ENCODE measurements at places on chromosomes 11 and 22. TPM values are rescaled to one million over a fixed set of nuclear protein-coding genes. Genes with fewer than 3 reads are reported as not detected.

Gene FGF3
- not detected for total RNA-seq

Gene LAYN
- 171 TPM for total RNA-seq

Gene FAM89B
- total RNA-seq, result 15.2 TPM

Gene GPR83
- total RNA-seq, result not detected

Gene MUC5AC
- not detected for total RNA-seq

Gene ZBTB16
- 8.3 TPM for total RNA-seq

Gene GNG3
- total RNA-seq, result not detected

Gene JAML
- total RNA-seq, result 0.11 TPM

Gene MS4A15
- not detected for total RNA-seq

Gene RCOR2
- total RNA-seq, result 0.26 TPM

Gene SCN4B
- total RNA-seq, result 0.11 TPM

Gene ART1
- total RNA-seq, result not detected

Gene HIC2
- 2.4 TPM for total RNA-seq

Gene HBG2
- not detected for total RNA-seq

Gene KRTAP5-7
- total RNA-seq, result 0.11 TPM

Gene SLC29A2
- total RNA-seq, result 0.76 TPM

Gene KIF18A
- 2.2 TPM for total RNA-seq

Gene NXPE4
- total RNA-seq, result not detected

Gene SAA4
- total RNA-seq, result not detected

Gene MFNG
- 105 TPM for total RNA-seq

Gene TUBA8
- total RNA-seq, result 0.33 TPM

Gene MB
- total RNA-seq, result not detected

Gene RAG2
- not detected for total RNA-seq

Gene TYR
- total RNA-seq, result not detected

Gene DHCR7
- total RNA-seq, result 23.8 TPM

Gene GDPD4
- total RNA-seq, result not detected

Gene PDGFB
- total RNA-seq, result 25.9 TPM

Gene KRTAP5-8
- total RNA-seq, result not detected

Gene KIRREL3
- total RNA-seq, result not detected

Gene TRIM49
- not detected for total RNA-seq

Gene NNMT
- total RNA-seq, result 52.1 TPM
